ENCODE measurements at places on chromosomes 16 and 17.
A peak's percentile ranks its signal among the peaks of the same experiment; 100 is the strongest.

DNA sequence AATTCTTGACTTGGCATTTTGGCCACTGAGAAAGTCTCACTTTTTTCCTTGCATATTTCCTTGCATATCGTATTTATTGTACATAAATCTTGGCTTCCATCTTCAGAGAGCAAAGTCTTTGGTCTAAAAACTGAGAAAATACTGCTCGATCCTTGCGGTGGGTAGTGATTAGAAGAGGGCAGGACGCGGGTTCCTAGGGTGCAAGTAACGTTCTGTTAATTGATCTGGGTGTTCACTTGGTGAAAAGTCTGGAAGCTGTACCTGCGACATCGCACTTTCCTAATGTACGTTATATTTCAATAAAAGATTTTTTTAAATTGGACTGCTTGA lies 758 bp upstream of the UBALD2 start:
- no peak for DNase-seq

DNA sequence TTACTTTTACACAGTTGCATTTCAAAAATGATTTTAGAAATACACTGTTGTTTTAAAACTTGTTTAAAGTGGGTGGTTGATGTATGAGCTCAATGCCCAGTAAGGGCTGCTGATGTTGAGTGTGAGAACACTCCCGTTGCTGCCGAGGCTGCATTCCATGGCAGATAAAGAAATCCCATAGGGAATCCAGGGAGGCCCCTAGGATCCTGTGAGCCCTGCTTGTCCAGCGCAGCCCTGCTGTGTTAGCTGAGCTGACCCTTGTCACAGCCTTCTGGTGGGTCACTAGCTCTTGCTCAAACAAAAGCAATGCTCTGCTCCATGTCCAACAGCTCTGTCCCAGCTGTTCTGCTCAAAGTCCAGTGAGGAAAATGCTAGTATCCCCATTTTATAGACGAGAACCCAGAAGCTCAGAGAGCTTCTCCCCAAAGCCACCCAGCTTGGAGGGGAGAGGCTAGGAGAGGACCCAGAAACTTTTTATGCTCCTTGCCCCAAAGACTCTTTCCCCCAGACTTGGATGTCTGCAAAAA lies 18.6 kb upstream of the COL1A1 start:
- no peak for DNase-seq

DNA sequence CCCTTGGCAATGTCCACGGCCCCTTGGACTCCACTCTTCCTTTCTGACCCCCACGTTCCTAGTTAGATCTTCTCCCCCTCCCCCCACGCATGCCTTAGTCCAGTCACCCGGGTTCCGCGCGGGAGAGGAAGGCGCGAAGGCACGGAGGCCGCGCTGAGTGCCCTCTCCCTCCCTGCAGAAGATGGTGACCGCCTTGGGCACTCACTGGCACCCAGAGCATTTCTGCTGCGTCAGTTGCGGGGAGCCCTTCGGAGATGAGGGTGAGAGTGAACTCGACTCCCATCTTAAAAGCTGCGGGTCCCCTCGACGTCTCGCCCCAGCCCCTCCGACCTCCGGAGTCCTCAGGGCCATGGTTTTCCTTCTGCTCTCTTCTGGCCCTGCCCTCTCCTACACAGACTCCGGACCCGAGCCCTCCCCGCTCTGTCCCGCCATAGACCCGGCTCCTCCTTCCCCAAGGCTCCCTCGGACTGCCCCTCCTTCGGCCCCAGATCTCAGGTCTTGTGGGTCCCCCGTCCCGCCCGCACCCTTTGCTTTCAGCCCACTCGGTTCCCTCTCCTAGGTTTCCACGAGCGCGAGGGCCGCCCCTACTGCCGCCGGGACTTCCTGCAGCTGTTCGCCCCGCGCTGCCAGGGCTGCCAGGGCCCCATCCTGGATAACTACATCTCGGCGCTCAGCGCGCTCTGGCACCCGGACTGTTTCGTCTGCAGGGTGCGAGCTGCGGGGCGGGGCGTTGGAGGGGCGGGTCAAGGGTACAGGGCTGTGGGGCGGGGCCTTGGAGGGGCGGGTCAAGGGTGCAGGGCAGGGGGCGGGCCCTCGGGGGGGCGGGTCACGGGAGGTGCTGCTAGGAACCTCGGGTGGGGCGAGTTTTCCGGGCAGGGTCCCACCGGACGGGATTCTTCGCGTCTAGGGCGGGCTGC lies 4.6 kb downstream of the TGFB1I1 start:
- peak; percentile 50 for DNase-seq

DNA sequence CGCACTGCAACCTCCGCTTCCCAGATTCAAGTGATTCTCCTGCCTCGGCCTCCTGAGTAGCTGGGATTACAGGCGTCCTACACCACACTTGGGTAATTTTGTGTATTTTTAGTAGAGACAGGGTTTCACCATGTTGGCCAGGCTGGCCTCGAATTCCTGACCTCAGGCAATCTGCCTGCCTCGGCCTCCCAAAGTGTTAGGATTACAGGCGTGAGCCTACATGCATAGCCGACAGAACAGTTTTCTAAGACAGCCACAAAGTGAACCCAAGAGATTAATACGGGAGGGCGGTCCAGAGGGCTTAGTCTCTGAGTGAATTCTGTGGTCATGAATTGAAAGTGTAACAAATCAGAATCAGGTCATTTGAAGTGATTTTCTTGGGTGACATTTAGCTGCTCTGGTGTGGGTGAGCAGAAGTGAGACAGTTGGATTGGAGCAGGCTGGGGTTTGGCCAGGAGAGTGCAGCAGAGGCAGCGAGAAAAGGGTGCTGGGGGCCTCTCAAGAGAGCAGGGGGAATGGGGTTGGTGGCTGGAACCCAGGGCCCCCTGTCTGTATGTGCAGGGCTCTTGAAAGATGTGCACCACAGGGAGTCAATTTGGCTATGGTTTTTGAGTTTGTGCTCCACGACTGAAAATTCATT lies 231.4 kb upstream of the WSCD1 start:
- no peak for DNase-seq

GRCh38 chr17:11514565-11514964 lies 83.7 kb upstream of the DNAH9 start:
- no peak for DNase-seq

- peak; percentile 81 for DNase-seq
Measured at GRCh38 chr16:53457670-53458069, 23.4 kb downstream of the RBL2 start.

DNA sequence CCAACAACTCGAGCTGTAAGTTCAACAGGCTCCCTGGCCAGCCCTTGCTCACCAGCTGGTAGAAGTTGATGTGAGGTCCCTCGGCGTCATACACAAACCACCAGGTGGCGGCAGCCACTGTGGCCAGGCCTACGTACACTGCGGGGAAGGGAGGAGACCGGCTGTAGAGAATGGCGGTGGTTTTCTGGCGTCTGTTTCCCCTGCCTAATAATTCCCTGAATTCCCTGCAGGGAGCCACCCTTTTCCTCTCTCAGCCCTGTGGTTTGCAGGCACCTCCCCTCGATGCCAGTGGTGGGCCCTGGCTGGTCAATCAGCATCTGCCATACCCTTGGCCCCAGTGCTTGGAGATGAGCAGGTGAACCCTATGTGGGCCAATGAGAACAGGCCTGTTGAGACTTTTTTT lies 18.9 kb upstream of the P2RX1 start:
- DNase-seq: peak; percentile 80

DNA sequence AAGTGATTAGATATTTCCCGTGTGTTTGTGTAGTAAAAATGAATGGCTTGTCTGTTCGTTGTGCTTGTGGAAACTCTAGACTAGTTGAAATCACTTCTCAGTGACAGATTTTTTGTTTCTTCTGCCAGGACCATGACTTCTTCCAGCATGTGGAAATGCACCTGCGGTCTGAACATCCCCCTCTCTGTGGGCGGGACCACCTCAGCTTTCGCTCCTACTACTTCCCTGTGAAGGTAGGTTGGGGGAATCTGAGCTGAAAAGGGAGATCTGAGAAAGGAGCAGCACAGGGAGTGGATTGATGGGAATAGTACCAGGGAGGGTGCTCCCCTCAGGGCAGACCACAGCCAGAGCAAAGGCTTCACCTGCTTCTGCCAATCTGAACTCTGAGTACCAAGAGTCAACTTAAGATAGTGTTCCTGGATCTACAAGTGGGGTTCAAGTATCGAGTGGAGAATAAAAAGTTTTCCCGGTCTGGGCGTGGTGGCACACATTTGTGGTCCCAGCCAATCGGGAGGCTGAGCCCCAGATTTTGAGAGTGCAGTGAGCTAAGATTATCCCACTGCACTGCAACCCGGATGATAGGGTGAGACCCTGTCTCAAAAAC lies 47.5 kb downstream of the SF3B3 start:
- DNase-seq: no peak

DNA sequence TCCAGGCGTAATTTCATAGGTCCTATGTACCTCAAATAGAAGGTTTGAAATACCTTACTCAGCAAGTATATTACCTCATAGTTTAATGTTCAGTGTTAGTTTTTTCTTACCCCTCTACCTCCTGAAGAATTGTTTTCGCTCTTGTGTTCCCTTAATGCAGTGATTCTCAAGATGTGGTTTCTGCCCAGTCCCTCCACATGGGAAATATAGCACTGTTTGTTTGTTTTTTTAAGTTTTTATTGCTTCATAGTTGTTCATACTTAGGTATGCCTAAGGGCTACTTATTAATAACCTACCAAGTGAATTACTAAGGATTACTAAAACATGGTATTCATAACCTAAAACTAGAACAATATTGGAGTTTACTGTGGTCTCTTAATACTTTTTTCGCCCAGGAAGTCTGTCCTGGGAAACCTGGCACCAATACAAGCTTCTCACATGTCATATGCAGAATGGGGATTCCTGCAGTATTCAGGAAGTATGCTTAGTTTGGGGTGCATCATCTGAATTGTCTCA lies 5.0 kb downstream of the RSPRY1 start:
- DNase-seq: no peak

- DNase-seq: no peak
Measured at GRCh38 chr17:83143817-83144231, 64.4 kb downstream of the METRNL start.

DNA sequence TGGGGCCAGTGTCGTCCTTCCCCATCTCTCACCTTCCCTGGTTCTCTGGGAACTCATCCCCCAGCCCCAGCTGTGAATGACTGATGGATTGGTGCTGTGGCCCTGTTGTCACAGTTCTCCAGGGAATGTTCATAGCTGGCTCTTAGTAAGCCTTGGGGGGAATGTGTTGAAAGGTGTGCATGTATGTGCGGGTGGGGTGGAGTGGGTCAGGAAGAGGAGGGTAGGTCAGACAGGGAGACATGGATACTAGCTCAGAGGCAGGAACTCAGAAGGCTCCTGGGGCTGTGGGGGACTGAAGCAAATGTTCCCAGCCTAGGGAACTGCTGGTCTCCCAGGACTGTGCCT lies 4.3 kb downstream of the DLX4 start:
- no peak for DNase-seq

DNA sequence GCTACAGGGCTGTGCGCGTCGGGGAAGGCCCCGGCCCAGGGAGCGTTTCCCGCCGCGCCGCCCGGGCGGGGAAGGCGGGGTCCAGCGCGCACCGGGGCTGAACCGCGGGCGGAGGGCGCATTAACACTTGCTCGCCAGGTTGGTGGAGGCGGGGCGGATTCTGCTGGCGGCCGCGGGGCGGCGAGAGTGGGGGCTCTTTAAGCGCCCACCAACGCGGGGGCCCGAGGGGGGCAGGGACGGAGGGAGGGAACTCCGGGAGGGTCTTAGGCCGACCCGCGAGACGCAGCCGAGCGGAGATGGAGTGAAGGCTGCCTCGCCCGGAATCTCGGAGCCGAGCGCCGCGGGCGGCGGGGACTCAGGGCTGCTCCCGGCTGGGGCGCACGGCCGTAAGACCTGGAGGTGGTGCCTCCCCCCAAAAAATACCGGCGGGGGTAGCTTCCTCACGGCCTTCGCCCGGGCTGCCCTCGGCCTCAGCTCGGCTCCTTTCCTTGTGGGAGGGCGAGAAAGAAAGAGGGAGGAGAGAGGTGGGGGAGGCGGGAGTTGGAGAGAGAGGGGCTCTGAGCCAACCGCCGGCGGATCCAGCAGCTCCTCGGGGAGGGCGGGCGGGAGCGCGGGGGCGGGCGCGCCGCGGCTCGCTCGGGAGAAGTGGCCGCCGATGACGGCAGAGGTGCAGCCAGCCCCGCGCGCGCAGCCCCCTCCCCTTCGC lies 415 bp upstream of the FOXF1 start:
- no peak for DNase-seq

Measured in SW480 (cell line).